ENCODE measurements at places on chromosomes 12 and 14.
A peak's percentile ranks its signal among the peaks of the same experiment; 100 is the strongest.

DNA sequence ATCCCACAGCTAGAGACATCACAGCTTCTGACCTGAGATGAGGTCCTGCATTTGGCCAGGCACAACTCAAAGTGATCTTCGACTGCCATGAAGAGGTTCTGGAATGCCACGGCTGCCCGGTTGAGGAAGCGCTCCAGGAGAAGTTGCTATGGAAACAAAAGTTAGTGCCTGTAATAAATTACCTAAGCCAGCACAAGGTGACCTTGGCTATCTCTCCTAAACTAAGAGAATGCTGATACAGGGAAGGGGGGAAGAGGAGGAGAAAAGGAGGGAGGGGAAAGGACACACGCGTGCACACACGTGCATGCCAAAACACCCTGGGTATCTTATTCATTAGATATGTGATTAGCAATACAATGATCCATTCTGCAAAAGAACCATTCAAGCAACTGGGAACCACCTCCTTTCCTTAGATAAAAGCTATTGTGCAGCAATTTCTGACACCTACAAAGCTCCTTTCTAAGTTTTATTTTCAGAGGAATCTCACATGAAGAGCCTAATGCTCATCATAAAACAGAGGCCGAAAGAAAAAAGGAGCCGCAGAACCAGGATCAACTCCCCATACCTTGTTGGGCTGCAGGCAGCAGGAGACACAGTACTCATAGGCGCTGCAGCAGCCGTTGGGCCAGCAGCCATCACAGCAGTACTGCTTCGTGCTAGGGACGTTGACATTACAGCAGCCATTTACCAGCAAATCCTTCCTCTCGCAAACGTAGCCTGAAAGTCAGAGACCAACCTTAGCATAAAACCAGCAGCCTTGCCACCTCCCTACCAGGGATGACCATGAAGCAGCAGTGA, 17.9 kb downstream of the SPRING1 start:
- no peak for DNase-seq

- DNase-seq, result peak; percentile 40
Observed at GRCh38 chr12:47078733-47079467, 521 bp upstream of the PCED1B start.

DNA sequence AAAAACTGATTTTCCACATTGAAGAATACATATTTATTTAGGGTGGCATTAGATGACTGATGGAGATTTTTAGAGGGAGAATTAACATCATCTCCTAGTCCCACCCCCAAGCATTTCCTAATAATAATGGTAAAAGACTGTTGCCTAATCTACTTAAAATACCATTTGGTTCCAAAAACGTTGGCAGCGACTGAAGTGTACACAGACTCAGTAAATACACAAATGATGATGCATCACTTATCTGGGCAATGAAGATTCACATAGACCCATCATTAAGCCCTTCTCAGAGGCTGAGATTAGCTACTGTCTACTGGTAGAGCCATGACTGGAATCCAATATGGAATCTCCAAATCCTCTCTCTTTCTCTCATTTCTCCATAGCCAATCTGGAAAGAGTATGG, 18.2 kb downstream of the RTN1 start:
- DNase-seq, result no peak

DNA sequence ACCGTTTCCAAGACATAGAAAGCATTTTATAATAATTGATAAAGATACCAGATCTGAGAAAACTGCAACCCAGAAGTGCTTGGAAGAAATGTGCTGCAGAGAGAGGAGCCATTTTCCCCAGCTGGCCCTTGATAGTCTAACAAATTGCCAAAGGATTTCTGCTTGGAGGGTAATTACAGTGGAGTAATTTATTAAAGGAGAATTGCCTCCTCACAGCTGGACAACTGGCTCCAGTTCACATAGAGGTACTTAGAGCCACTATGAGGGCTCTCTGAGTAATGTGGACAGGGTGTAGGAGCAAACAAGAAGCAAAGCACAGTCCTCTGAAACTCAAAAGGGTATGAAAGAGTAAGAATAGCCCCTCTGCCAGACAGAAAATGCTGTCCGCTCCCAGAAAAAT, 335.6 kb downstream of the SYT1 start:
- no peak for DNase-seq

DNA sequence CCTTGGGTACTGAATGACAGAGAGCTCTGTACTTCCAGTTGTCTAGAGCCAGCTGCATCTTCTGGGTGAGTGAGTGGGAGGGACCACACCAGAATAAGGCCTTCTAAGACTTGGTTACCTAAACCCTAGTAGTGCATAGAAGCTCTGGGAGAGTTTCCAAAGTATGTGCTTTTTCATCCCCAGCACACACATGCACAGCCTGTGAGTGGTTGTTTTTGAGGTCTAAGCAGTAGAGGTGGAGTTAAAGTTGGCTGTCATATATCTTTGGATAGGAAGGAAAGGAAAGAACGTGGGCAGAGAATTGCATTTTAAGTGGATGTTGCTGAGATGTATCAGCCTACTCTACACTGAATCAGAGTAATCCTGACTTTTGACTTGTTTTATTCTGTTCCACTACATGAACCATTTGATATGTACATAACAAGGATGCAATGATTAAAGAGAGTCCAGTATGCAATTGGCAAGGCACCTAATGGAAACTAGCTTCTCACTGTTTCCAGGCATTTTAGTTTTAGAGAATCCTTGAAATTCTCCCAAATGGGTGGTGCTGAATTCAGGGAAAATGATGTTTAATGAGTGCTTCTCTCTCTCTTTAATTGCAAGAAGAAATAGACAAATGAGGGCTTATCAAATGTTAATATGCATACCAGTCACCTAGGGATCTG, 51.8 kb upstream of the PRICKLE1 start:
- DNase-seq, result no peak

DNA sequence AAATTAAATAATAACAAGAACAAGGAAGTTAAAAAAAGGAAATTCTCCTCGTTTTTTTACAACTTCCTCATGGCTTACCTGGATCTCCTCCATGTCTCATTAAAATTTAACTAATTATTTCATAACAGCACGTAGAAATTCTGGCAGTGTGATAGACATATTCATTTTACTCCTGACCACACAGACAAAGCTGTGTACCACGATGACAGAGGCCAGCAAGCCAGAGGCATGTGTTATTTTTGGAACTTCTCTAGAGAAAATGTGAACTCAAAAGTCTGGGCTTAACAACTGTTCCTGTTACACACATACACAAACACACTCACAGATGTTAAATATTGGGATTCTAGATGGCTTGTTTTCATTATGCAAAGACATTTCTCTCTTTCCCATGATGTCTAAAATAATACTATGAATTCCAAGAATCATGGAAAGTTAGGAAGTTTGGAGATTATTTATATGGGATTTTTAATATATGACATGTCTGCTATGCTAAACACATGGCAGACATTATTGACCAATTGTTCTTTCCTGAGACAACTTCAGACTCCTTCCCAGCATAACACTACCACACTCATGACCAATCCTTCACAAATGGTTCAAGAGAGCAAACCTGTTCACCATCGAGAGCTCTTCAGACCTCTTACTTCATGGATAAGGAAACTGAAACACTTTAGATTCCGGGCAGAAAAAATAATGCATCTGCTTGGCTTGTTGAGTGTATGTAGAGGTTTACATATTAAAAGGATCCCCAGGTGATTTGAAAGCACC, 158.7 kb downstream of the DACT1 start:
- no peak for DNase-seq
